ENCODE measurements at places on chromosomes 6 and 20.

DNA sequence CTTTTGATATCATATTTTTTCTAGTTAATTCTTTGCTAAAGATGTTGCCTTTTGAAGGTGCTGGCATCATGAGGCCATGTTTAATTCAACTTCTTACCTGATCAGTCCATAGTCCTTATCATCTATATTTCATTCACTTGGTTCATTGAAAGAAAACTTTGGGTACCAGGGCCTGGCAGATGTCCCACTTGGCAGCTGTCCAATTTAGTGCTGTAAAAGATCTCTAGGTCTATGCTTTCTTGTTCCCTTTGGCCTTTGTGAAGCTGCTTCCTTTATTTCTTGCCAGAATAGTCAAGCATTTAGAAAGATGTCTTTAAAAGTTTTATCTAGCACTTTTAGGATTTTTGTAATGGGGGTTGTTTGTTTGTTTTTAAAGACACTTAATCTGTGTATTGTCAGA lies 61.7 kb upstream of the EYA4 start:
- no peak for DNase-seq

DNA sequence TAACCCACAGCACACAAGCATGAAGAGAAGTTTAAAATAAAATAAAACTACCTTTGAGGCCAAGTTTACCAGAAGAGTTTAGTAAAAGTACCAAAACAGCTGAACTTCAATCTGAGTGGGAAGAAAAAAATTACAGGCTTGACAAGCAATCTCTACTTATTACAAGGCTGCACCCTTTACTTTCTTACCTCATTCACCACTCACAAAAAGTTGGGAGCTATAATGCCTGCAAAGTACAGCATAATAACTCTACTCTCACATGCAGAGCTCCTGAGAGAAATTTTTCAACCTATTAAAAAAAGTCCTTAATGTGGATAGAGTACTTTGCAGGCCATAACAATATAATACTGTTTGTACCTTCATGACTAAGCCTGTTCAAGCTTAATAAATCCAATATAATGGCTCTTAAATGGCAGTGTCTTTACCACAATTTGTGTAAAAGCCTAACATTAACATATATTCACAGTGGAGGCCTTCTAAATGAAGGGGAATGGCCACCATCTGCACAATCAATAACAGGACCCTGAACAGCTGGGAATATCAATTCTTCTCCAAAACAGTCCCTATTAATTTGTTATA lies 103.1 kb downstream of the DST start:
- peak; percentile 70 for DNase-seq

GRCh38 chr6:16183187-16183664 lies 54.3 kb downstream of the MYLIP start:
- DNase-seq, result no peak

- DNase-seq, result peak; percentile 14
Measured at GRCh38 chr20:43744151-43744611, 17.4 kb upstream of the GTSF1L start.

DNA sequence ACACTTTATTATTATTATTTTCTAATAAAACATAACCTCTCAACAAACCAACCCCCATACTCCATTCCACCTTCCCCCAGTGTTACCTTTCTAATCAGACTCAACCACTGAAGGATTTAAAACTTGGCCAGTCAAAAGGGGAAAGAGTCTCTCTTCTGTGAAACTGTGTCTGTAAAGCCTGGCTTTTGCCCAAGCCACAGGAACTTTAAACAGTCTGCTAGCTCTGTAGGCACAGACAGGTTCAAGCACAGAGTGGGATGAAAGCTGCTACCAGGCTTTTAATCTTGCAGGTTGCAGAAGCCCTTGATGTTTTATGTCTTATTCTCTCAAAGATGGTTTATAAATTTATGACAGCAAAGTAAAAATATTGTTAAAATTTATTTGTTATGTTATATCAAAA lies 585.7 kb downstream of the TENT5A start:
- DNase-seq, result no peak

GRCh38 chr6:44272999-44273566 lies 2.8 kb downstream of the TMEM151B start:
- no peak for DNase-seq

DNA sequence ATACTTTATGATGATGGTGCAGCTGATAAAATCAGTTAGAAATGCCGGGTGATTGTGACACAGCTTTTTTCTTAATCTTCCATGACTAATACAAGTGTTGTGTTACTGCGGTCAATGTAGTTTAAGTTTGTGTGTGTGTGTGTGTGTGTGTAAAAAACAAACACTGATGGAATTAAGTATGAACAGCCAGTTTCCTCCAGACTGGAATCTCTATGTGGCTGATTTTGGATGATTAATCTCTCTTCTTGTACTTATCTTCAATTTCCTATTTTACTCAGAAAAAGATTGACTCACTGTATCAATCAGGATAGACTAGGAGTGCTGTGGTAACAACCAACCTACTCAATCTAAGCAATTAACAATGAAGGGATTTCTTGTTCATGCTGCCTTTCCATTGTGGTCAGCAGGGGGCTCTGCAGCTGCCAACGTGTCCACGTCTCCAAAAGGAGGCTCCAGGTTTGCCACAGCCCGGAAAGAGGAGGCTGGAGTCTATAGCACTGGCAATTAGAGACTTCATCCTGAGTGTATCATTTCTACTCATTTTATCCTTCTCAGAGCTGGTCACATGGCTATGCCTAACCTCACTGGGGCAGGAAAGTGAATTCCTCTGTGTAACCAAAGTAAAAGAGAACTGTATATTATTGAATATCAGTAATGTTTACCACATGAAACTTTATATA lies 107.7 kb downstream of the CD109 start:
- no peak for DNase-seq

DNA sequence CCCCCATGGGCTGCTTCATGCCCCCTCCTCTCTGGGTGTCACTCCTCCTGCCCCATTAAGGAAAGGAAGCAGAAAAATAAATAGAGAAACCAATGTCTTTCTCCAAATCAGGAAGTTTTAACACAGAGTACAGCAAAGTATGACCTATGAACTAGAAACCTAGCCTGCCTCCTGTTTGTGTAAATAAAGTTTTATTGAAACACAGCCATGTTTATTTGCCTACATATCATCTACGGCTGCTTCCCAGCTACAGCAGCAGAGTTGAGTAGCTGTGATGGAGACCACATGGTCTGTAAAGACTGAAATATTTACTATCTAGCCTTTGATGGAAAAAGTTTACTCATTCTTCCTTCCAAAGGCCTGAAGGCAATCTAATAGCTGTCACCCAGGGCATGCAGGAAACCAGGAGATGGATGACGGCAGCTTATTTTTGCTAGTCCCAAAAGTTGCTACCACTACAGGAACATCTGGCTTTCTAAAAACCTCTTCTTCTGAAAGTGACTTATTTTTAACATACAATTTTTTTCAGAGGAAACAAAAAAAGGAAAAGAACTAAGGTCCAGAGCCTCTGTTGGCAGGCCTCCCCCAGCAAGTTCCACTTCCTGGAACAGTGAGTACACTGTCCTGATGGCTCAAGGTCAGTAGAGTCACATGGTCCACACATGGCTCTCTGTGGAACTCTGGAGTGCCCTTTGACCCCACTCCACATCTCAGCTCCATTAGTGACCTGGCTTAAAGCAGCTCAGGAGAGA lies 287.8 kb downstream of the PTPRT start:
- no peak for DNase-seq

- DNase-seq, result no peak
Measured at GRCh38 chr6:161302949-161303348, 29.1 kb upstream of the AGPAT4 start.

- no peak for DNase-seq
Measured at GRCh38 chr20:24257171-24257570, 212.3 kb upstream of the SYNDIG1 start.

DNA sequence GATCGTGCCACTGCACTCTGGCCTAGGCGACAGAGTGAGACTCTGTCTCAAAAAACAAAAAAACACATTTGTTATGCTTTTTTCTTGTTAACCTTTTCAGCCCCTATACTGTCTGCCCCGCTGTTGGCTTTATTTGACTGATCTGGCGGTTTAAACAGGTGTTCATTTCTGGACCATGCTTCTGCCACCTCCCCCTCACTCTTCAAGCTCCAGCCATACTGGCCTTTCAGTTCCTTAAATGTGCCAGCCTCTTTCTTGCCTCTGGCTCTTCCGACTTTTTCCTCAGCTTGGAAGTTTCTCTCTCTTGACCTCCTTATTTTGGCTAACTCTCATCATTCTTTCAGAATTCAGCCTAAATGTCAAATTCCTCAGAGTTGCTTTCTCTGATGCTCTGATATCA lies 35.2 kb upstream of the TXLNB start:
- DNase-seq, result no peak

DNA sequence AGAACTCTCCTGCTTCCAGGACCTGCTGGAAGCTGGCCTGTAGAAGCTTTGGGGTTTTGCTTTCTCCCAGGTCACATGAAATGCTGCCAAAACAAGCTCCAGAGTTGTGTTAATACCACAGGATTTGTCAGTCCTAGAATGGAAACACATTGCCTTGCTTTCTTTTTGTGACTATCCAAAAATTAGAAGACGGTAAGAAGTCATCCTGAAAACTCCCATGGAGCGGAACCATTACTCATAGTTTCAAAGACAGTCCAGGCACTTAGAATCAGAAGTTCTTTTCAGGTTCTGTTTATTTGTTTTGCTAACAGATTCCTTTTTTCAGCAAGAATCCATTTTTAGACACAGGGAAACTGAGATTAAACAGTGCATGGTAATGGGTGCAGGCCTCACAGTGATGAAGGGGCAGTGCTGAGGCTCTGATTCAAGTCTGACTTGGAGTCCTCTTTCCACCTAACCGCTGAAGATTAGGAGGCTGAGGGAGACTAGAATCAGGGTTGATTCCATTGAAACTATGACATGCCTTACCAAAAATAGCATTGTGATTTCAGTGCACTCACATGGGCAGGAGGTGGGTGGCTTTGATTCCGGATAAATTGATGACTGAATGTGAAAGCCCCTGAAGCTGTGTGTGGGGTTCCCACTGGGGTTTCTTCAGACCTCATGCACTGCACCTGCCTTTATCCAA lies 72.2 kb upstream of the NAA20 start:
- DNase-seq, result no peak

DNA sequence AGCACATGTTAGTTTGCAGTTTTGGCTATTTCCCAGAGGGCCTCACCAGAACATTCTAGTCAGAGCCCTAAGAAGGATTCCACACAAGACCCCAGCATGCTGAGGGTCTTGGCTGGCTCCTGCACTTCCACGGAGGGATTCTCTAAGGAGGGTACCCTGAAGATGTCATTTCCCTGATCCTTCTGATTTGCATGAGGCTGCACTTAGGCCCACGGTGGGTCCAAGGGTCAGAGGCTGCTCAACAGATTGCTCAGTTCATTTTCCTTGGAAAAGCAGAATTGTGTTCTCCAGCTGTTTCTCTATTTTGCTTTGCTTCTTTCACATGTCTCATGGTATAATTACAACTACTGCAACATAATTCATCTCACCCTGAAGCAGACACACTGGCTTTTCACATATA lies 22.2 kb downstream of the PREP start:
- DNase-seq, result no peak

DNA sequence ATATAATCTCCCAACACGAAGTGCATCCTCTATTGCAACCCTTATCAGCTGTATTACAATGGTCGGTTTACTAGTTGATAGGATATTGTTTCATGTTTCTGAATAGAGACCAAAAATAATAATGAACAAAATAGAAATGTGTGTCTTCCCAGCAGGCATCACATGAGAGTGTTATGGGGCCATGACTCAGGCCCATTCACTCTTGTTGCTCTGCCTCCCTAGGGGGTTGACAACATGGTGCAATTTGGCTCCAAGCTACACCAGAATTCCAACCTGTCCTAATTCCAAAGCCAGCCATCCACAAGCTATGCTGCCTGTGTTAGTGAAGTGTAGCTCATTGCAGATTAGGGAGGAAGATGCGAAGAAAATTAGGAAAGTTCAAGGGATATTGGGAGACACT lies 13.1 kb upstream of the SAYSD1 start:
- DNase-seq, result no peak

- DNase-seq, result no peak
Measured at GRCh38 chr6:65638047-65638831, 68.8 kb downstream of the EYS start.

DNA sequence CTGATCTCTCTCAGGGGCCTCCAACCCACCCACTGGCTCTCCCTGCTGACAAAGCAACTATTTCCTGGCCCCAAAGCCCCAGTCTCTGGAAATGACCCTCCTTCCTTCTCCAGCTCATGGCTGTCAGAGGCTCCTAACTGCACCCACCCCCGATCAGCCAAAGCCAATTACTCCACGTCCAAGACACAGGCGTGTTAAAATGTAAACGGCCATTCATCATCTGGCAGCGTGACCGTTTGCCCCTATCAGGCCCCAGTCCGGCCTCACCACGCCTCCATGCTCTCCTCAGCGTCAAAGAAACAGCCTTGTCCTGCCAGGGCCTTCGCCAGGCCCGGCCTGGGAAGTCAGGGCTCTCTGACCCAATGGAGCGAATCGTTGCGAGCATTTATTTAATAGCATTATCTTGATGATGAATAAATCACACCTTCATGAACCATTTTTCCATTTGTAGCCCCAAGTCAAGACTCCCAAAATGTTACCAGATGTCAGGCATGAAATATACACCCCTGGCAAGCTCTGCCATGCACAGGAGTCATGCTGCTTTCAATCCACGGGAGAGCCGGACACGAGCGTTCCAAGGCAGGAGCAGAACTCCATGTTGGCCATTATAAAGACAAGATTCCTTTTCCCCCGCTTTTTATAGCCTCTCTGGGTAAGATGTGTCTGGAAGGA lies 17.7 kb downstream of the RIPOR3 start:
- DNase-seq, result no peak

DNA sequence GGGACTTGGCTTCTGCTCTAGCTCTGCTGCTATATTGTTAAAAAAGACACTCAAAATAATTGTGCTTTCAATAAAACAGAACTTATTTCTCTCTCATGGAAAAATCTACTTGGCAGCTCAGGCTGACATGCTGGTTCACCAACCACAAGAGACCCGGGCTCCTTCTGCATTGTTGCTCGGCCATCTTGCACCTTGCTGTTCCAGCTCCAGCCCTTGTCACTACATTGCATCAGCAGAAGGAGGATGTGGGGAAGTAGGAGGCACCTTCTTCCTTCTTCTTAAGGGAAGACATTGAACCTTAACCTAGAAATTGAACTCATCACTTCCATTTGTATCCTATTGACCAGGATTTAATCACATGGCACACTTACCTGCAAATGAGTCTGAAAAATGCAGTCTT lies 6.6 kb upstream of the C20orf202 start:
- DNase-seq, result no peak

DNA sequence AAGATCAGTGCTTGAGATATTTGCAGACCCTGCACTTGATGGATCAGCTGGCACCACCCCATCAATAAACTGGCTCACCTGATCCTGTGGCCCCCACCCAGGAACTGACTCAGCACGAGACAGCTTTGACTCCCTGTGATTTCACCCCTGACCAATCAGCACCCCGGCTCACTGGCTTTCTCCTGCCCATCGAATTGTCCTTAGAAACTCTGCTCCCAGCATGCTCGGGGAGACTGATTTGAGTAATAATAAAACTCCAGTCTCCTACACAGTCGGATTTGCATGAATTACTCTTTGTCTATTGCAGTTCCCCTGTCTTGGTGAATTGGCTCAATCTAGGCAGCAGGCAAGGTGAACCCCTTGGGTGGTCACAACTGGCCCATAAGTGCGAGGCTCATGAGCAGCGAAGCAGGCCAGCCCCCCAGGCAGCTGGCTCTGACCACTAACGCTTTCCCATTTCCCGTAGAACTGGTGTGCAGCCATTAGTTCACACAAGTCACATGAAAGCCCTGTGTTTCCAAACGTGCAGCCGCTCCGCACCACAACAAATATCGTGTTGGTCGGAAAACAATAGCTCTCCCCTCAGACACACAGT lies 79.6 kb downstream of the RSPH3 start:
- no peak for DNase-seq

- no peak for DNase-seq
Measured at GRCh38 chr20:48006036-48006833, 221.0 kb upstream of the SULF2 start.

Measured in NCI-H1417 (cell line).